Activated T-cell treated with anti-CD3 and anti-CD28 coated beads, Interleukin-2, amount 50 U/mL, for 72 hours (primary cell): ENCODE measurements at places on chromosomes 1 and 21. TPM values are rescaled to one million over a fixed set of nuclear protein-coding genes. Genes with fewer than 3 reads are reported as not detected.

GRCh38 chr1:16324456-16324890, 27.8 kb downstream of the FBXO42 start:
- peaks cover 7% of the 10 kb centered on the region for H3K4me1 ChIP-seq
- no peak overlapping the region for H3K27ac ChIP-seq
- H3K4me3 ChIP-seq = no peak overlapping the region
- no peak for DNase-seq
- H3K27me3 ChIP-seq = no peaks in the 10 kb centered on the region
- peaks cover 5% of the 10 kb centered on the region for H3K36me3 ChIP-seq

GRCh38 chr21:32514275-32515055, 70.9 kb downstream of the TCP10L start:
- DNase-seq = no peak
- no peak overlapping the region for H3K4me3 ChIP-seq
- peaks cover 1% of the 10 kb centered on the region for H3K36me3 ChIP-seq

GRCh38 chr21:37732927-37733326, 183.3 kb downstream of the KCNJ6 start:
- no peak for DNase-seq
- H3K4me3 ChIP-seq = no peak overlapping the region
- H3K27me3 ChIP-seq = peaks cover 16% of the 10 kb centered on the region
- H3K4me1 ChIP-seq = no peaks in the 10 kb centered on the region
- no peaks in the 10 kb centered on the region for H3K36me3 ChIP-seq

DNA sequence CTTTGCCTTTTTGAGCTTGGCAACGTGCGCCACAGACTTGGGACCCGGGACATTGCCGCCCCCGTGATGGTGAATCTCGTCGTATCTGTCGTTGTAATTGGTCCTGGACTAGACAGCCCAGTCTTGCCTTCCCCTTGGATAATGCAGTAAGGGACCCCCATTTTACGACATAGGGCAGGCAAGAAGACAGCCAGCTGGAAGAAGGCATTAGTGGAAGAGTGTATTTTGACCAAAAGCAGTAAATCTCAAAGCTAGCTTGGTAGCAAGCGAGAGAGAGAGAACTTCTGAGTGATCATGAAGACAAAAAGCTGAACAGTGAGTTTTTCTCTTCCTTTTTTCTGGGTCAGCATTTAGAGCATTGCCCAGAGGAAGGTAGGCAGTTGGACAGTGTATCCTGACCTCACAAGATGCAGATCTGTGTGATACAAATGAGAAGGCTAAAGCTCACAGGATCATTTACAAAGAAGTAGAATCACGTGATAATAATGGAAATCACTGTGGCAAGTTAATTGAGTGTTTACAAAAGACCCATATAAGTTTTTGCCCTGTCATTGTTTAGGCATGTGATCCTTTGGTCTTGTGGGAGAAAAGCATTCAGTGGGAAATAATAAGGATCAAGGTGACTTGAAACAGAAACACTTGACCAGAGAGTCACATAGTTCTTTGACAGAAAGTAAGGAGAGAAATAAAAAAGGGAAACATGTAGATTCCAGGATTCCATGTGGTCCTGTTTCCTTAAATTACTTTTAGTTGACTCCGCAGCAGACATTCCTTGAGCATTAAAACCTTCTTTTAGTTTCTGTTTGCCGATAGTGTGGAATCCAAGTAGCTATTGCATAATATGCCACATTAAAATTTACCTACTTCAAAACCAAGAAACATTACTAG, 66.3 kb downstream of the CNST start:
- no peak overlapping the region for H3K27ac ChIP-seq
- no peaks in the 10 kb centered on the region for H3K27me3 ChIP-seq
- no peak overlapping the region for H3K4me3 ChIP-seq
- peaks cover 16% of the 10 kb centered on the region for H3K36me3 ChIP-seq
- DNase-seq = no peak

DNA sequence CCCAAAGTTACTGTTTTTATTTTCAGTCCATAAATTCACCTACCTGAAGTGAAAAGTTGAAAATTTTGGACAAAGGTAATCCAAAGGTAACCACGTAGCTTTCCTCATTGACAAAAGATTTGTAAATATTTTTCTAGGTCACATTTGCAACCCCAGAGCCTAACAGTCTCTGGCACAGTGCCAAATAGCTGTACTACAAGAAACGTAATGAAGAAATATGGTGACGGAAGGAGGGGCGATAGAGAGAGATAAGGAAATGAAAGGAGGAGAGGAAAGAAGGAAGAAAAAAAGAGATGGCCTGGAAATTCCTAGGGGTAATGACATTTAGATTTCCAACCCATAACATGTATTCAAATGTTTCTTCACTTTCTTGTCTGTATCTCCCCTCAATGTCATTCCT, 159.4 kb downstream of the BARHL2 start:
- no peak overlapping the region for H3K4me3 ChIP-seq
- no peak overlapping the region for H3K27ac ChIP-seq
- H3K36me3 ChIP-seq = no peaks in the 10 kb centered on the region
- DNase-seq = no peak
- peaks cover 19% of the 10 kb centered on the region for H3K27me3 ChIP-seq
- peaks cover 16% of the 10 kb centered on the region for H3K4me1 ChIP-seq

DNA sequence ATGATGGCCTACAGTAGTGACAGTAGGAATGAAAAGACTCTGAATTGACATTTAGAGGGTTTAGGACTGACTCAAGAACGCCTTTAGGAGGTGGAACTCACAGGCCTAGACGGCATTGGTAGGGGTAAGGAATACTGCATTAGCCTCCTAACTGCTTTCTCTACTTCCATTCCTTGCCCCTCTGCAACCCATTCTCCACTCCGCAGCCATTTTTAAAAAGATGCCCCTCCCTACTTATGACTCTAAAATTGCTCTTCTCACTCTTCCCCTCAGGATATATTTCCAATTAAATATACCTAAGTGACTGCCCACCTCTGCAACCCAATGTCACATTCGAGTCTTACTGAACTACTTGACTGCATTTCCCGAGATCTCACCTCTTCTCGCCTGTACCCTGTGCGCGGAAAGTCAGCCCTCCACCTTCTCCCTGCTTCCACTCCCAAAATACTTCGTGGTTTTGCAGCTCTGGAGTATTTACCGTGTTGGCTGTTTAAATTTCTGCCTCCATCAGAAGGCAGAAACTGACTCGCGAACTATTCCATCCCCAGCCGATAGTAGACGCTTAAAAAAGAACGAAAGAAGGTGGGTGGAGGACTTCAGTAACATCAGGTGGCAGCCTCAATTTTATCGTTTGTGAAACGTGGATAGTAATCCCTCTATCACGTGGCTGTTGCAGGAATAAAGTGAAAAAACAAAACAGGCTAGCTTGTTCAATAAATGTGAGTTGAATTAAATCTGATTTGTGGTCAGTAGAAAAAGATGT, 1.1 kb upstream of the YBX1 start:
- no peaks in the 10 kb centered on the region for H3K27me3 ChIP-seq
- peak; percentile 12 for DNase-seq
- peak overlapping the region; percentile 98 for H3K4me3 ChIP-seq
- peaks cover 41% of the 10 kb centered on the region for H3K4me1 ChIP-seq

- H3K27ac ChIP-seq = no peak within 1 kb of the TSS
- peak; percentile 40 for DNase-seq
- H3K4me1 ChIP-seq = peaks cover 25% of the 10 kb centered on the region
- peak within 1 kb of the TSS; percentile 86 for H3K4me3 ChIP-seq
- H3K27me3 ChIP-seq = peaks cover 51% of the 10 kb centered on the region
These were observed at the start of gene NPR1 for GRCh38 chr1:153678519-153679336. Gene NPR1, plus strand, starts transcription at chr1:153678688. Its CDS starts 421 bp downstream, at chr1:153679109.

GRCh38 chr1:87170157-87170556, 158.5 kb upstream of the LMO4 start:
- no peaks in the 10 kb centered on the region for H3K4me1 ChIP-seq
- H3K27ac ChIP-seq = no peak overlapping the region
- H3K36me3 ChIP-seq = no peaks in the 10 kb centered on the region
- no peak overlapping the region for H3K4me3 ChIP-seq
- no peak for DNase-seq

- no peak overlapping the region for H3K4me3 ChIP-seq
- DNase-seq = no peak
- H3K4me1 ChIP-seq = peaks cover 21% of the 10 kb centered on the region
These were observed 12.6 kb downstream of the AGTRAP start for GRCh38 chr1:11748294-11749202.

DNA sequence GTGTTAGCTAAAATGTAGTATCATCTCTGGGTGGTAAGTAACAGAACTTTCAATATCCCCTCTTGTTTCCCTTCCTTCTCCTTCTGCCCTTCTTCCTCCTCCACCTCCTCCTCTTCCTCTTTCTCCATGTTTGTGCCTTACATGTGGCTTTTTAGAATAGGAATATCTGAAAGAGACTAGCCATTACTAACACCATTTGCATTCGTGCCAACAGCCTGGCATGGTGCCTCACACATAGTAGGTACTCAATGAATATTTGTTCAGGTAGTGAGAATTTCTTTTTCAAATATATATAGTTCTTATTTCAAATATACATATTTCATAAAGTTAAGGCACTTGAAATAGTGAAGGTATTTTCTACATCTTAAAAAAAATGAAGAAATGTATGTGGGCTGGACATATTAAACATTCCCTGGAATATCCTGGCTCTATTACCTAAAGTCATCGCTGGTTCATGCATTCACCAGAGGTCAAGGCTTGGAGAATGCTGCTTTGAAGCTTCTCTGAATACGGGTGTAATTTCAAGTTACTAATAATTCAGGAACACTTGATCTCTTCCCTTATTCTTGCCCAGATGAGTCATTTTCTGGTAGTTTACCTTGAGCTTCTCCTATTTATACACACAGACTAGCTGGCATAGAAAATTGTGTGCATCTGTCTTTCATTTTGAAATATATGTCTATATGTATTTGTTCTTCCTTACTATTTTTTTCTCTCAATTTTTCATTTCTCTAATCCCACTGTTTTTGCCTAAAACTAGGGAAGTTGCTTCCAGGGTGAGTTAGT, 319.4 kb downstream of the TGFB2 start:
- H3K27ac ChIP-seq = peak overlapping the region; percentile 11
- no peaks in the 10 kb centered on the region for H3K36me3 ChIP-seq
- no peak for DNase-seq
- no peak overlapping the region for H3K4me3 ChIP-seq
- H3K27me3 ChIP-seq = no peaks in the 10 kb centered on the region

GRCh38 chr1:64155278-64155677, 48.1 kb upstream of the UBE2U start:
- no peaks in the 10 kb centered on the region for H3K36me3 ChIP-seq
- DNase-seq = no peak
- H3K4me3 ChIP-seq = no peak overlapping the region
- peaks cover 10% of the 10 kb centered on the region for H3K27me3 ChIP-seq
- no peaks in the 10 kb centered on the region for H3K4me1 ChIP-seq

DNA sequence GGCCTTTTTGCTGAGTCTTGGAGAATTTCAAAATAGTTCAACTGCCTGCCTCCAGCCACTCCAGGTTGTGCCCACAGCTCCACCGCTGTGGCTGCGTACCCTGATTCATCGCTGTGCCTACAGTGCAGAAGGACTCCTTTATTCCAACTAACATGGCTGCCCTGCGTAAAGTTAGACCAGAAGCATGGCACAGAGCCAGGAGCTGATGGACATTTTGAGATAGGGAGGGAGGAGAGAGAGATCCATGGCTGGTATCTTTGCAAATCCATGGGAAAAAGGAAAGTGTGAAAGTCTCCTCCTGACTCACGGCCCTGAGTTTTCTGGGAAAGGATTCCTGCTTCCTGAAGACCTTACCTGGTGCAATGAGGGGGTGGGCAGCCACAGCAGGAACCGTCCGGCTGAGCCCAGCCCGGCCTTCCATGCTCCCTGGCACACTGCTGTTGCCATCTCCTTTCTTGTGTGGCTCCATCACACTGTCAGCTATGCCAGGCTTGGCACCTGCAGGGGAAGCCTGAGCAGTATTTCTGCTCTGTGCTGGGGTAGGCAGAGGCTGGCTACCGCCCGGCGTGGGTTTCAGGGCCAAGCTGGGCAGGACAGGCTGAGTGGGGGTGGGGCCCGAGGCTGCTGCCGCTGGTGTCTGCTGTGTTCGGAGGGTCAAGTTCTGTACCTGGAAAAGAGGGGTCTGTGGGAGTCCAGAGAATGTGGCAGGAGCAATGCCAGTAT, 46.0 kb upstream of the A3GALT2 start:
- H3K4me1 ChIP-seq = peaks cover 6% of the 10 kb centered on the region
- H3K4me3 ChIP-seq = no peak overlapping the region
- no peak for DNase-seq
- H3K27ac ChIP-seq = no peak overlapping the region
- peaks cover 6% of the 10 kb centered on the region for H3K27me3 ChIP-seq

DNA sequence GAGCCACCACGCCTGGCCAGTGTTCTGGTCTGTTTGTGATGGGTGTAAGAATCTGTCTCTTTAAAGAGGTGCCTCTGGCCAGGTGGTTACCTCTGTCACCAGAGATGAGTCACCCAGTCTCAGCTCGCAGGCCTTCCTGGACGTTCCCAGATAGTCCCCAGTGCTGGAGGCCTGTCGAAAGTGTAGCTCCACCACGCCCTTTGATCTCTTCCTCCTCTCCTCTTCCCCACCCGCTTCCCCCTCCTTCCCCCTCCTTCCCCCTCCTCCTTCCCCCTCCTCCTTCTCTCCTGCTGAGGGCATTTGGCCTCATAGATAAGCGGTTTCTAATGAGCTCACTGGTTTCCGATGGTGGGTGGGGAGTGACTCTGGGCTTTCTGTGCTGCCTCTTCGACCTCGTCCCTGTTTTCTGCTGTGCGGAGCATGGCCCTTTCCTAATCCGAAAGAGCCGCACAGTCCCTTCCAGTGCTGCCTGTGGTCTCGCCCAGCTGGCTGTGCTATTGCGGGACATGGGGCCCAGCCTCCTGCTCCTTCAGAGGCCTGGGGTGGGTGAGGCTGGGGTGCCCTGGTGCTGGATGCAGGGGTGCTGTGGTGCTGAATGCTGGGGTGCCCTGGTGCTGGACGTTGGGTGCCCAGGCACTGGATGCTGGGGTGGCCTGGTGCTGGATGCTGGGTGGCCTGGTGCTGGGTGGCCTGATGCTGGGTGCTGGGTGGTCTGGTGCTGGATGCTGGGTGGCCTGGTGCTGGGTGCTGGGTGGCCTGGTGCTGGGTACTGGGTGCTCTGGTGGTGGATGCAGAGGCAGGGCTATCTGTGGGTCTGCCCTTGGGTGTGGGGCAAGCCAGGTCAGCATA, 19.2 kb downstream of the AGPAT3 start:
- no peaks in the 10 kb centered on the region for H3K27me3 ChIP-seq
- H3K36me3 ChIP-seq = peaks cover 2% of the 10 kb centered on the region
- peak overlapping the region; percentile 48 for H3K27ac ChIP-seq
- H3K4me3 ChIP-seq = peak overlapping the region; percentile 71
- DNase-seq = peak; percentile 31

- no peaks in the 10 kb centered on the region for H3K27me3 ChIP-seq
- peaks cover 5% of the 10 kb centered on the region for H3K4me1 ChIP-seq
These were observed 10.3 kb downstream of the DENND4B start for GRCh38 chr1:153936011-153936802.

GRCh38 chr21:29232530-29233255, 66.0 kb upstream of the BACH1 start:
- H3K27me3 ChIP-seq = peaks cover 14% of the 10 kb centered on the region
- DNase-seq = peak; percentile 9
- H3K4me1 ChIP-seq = peaks cover 67% of the 10 kb centered on the region
- peak overlapping the region; percentile 55 for H3K4me3 ChIP-seq

GRCh38 chr1:38932571-38932970, 9.1 kb downstream of the RHBDL2 start:
- no peaks in the 10 kb centered on the region for H3K36me3 ChIP-seq
- peak overlapping the region; percentile 4 for H3K27ac ChIP-seq
- peaks cover 12% of the 10 kb centered on the region for H3K4me1 ChIP-seq
- no peak overlapping the region for H3K4me3 ChIP-seq
- H3K27me3 ChIP-seq = no peaks in the 10 kb centered on the region

CR1 gene
- total RNA-seq = 0.22 TPM

MECR gene
- 23.5 TPM for total RNA-seq

OR2L5 gene
- 0.16 TPM for total RNA-seq

SMCP gene
- not detected for total RNA-seq

PCNX2 gene
- 26.2 TPM for total RNA-seq
